ENCODE measurements at places on chromosomes 7 and 10.

- no peak for DNase-seq
Observed at GRCh38 chr10:2245580-2245979, 508.3 kb upstream of the ADARB2 start.

GRCh38 chr7:116534790-116535189, 10.0 kb downstream of the CAV1 start:
- DNase-seq = no peak

GRCh38 chr7:149625340-149625946, 127.8 kb upstream of the ZNF746 start:
- no peak for DNase-seq

GRCh38 chr10:28266449-28267224, 36.2 kb downstream of the MPP7 start:
- no peak for DNase-seq

GRCh38 chr10:99365736-99366135, 36.6 kb downstream of the CNNM1 start:
- DNase-seq = no peak

DNA sequence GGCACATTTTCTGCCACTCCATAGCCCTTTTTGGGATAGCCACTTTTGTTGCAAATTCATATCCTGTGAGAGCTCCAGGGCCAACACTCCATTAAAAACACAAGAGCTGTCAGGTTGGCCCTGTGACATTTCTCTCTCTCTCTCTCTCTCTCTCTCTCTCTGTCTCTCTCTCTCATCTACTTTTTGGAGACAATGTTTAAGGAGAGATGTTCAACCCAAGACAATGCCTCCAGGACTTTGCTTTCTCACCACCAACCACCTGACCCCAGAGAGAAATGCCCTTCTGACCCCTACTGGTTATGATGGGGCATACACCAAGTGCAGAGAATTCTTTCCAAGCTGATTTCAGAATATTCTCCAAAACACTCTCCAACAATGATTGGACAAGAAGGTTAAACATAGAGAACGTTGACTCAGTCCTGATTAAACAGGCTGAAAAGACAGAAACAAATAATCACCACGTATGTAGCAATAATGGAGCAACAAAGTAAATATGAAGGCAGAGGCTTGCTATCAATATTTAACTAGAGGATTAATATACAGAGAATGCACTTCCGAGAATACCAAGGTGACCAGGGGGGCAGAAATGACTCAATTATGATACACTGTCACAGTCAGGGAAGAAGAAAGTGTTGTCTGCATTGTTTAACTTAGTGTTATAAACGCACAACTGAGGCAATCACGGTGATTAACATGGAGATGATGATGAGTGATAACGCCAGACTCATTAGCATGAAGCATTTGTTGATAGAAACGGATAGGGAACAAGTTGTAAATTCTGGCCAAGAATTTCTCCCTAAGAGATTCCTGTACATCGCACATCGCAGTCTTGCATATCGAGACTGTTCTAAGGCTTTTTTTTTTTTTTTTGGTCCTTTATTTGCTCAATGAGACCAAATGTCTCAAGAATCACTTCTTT, 178.5 kb downstream of the NRP1 start:
- DNase-seq = no peak

Measured in NCI-H510A (cell line).